Activated CD4-positive, alpha-beta T cell treated with anti-CD3 and anti-CD28 coated beads for 4 hours (primary cell): ENCODE measurements at places on chromosomes 5 and 9.

- no peak for DNase-seq
These were observed 51.2 kb downstream of the MAN2A1 start for GRCh38 chr5:109740966-109741365.

- DNase-seq: no peak
These were observed 798 bp downstream of the PITX1 start for GRCh38 chr5:135032999-135033861.

- DNase-seq: no peak
These were observed 83.3 kb upstream of the RETREG1 start for GRCh38 chr5:16700081-16700480.

GRCh38 chr9:12933957-12934356, 159.1 kb downstream of the LURAP1L start:
- DNase-seq: no peak

- DNase-seq: no peak
These were observed 75.4 kb downstream of the MARCHF3 start for GRCh38 chr5:126954981-126955380.

DNA sequence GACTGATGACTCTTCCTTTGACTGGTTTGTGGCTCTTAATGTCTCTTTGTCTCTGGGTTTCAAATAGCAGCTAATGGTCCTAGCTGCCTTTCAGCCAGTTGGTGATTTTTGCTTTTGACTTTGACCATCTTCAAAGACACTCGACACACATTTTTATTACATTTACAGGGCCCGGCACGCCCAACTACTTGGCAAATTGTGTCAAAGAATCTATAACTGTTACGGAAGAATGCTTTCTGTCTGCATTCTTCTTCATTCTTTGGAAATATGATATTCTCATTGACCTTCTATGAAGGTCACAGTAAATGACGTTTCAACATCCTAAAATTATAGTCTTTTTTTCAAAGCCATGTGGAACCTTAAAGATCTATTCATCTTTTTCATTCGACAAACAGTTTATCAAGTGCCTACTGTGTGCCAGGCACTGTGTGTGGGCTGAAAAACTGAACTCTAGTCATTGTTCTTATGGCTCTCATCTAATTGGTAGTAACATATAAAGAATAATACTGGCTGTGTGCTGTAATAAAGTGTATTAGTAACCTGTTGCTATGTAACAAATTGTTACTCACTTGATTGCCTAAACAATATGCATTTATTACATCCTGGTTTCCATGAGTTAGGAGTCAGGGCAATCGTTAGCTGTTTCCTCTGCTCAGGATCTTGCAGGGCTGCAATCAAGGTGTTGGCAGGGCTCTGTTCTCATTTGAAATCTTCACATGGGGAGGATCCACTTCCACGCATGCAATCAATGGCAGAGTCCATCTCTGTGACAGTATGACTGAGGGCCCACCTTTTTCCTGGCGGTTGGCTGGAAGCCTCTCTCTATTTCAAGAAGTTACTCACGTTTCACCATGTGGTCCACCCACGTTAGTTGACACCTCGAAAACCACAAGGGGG, 7.0 kb upstream of the WHRN start:
- DNase-seq: no peak

DNA sequence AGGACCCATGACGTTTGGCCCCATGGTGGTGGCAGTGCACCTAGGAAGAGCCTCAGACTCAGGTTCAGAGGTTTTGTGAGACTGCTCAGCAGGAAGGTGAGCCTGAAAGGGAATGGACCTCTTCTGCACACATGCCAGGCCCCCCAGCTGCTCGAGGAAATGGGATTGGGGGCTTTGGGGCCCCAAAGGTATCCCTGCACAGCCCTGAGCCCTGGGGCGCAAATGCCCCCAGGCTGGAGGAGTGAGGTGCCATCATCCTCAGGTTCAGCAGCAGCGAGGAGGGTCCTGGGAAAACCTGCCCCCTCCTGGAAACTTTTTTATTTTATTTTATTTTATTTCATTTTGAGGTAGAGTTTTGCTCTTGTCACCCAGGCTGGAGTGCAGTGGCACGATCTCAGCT, 171.8 kb upstream of the MVB12B start:
- no peak for DNase-seq

- DNase-seq: no peak
These were observed 25.6 kb downstream of the PDZD2 start for GRCh38 chr5:31664566-31664965.

DNA sequence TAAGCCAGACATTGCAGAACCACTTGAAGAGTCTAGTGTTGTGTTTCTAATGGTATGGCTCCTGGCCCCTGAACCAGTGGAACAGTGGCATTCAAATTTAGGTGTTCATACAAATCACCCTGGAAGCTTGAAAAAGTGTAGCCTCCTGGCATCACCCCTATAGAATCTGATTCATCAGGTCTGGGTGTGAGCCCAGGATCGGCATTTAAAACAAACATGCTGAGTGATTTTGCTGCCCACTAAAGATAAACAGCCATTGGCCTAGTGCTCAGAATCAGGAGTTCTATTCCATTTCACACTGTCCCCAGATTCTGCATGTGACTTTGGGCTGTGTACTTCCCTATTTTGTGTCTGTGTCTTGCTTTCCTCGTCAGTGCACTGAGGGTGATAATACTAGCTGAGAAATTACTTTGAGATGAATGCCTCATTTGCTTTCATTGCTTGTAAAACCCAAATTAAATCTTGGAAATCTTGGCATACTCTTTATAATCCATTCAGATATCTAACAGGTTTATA, 241.5 kb upstream of the CLINT1 start:
- no peak for DNase-seq

- DNase-seq: no peak
These were observed 27.0 kb upstream of the FRRS1L start for GRCh38 chr9:109193974-109194556.

DNA sequence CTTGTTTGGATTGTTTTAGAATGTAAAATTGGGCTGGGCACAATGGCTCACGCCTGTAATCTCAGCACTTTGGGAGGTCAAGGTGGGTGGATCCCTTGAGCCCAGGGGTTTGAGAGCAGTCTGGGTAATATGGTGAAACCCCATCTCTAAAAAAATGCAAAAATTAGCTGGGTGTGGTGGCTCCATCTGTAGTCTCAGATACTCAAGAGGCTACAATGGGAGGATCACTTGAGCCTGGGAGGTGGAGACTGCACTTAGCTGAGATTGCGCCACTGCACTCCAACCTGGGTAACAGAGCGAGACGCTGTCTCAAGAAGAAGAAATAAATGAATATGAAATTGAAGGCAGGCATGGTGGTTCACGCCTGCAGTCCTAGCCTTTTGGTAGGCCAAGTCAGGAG, 21.3 kb downstream of the MAML1 start:
- DNase-seq: no peak

DNA sequence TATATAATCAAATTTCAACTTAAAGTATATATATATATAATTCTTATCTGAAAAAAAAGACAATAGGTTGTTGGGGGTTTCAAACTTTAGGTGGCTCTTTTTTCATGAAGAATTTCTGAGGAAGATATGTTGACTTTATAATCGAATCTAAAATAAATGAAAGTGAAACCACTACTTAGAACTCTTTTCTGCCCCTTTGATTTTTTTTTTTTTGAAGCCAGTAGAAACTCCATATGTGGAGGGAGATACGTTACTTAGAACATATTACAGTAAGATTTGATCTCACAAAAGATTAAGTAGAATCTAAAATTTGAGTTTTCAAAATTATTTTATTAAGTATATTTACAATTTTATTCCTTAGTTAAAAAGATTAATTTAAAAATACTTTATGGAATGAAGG, 96.9 kb downstream of the ATG10 start:
- no peak for DNase-seq

DNA sequence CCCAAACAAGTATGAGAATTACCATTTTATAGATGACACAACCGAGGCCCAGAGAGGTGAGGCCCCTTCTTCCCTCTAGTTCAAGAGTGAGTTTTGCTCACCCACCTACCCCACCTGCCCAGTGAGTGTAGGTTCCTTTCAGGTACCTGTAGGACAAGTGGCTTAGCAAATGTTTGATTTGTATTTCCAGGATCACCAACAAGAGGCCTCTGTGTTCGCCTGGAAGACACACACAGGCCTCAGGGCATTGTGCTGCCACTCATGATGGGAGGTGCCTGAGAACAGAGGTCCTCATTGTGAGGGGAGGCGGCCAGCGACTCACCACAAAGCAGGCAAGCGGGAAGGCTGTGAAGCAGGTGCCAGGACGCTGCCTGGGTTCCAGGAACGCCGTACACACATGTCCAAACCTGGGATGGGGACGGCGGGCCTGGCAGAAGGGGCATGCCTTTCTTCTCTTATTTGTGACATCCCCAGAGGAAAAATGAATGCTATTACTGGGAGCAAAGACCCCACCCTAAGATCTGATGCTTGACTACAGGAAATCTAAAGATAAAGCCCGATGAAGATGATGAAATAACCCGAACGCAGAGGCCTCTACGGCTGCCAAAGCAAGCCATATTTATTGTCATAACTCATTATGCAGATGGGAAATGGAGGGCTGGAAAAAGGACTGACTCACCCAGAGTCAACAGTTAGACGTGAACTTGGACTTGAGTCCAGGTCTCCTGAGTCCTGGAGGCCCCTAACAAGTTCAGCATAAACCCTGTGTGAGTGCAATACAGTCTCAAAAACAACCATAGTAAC, 60.2 kb upstream of the SLC25A51 start:
- no peak for DNase-seq

DNA sequence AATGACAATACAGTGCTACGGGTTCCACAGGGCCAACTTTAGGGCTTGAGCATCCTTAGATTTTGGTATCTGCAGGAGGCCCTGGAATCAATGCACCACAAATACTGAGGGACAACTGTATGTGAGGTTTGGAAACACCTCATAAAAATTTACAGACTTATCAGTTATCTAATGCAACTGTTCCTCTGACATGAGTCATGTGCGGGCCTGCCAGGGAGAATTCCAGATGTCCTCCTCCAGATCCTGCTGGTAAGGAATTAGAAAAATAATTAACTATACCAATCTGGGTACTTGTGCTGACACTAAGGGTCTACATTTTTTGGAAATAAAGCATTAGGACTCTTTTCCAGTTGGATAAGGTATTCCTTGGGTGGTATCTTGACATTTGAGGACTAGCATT, 333.3 kb downstream of the ARRDC3 start:
- DNase-seq: no peak

- DNase-seq: no peak
These were observed 4.5 kb downstream of the SLC12A7 start for GRCh38 chr5:1107167-1108022.

- no peak for DNase-seq
These were observed 456.0 kb downstream of the RAB3C start for GRCh38 chr5:59038798-59039295.

- DNase-seq: no peak
These were observed 671.9 kb downstream of the NR2F1-AS1 start for GRCh38 chr5:92908952-92909601.

GRCh38 chr5:10653043-10653442, 89.2 kb downstream of the ANKRD33B start:
- DNase-seq: no peak

DNA sequence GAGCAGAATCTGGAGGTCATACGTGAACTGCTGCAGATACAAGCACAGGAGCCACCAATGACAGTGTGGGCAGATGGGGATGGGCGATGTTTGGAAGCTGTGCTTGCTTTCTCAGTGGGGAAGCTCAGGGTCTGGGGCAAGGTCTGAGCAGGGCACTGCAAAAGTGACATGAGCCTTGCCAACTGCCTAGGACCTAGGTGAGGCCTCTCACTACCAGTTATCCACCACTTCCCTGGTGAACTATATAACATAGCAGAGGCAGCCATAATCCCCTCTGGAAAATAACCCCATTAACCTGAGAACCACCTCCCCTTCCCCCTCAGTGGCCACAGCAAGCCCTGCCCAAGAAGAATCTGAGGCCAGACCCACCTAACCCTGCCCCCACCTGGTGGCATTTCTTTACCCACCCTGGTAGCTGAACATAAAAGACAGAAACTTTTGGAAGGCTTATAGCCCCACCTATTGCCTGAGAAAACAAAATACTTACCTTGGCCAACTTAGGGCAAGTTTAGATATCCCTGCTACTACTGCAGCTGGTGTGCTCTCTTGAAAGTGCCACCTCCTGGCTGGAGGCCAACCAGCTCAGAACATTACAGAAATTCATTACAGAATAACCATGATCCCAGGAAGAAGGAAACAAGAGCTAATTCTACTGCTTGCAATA, 18.8 kb upstream of the SPEF2 start:
- DNase-seq: no peak

GRCh38 chr9:33304362-33304761, 14.0 kb downstream of the NFX1 start:
- DNase-seq: no peak

- no peak for DNase-seq
These were observed 6.5 kb downstream of the GAS1 start for GRCh38 chr9:86940774-86941173.

GRCh38 chr9:92385001-92385400, 19.4 kb downstream of the OGN start:
- no peak for DNase-seq

DNA sequence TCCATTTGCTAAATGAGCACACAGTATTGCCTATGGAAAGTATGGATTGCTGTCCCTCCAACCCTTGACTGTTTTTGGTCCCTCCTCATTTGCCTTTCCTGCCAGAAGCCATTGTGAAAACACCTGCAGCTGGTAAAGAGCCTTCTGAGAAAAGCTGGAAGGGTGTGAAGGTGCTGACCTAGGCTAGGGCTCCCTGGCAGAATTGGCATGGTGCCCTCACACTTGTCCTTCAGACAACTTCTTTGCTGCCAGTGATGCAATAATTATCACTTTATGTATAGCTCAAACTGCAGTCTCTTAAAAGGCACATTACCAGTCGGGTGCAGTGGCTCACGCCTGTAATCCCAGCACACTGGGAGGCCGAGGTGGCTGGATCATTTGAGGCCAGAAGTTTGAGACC, 4.2 kb downstream of the TXNDC15 start:
- DNase-seq: no peak

GRCh38 chr9:20835377-20836286, 151.6 kb downstream of the FOCAD start:
- no peak for DNase-seq

GRCh38 chr5:132277971-132278853, 16.0 kb upstream of the SLC22A4 start:
- no peak for DNase-seq

DNA sequence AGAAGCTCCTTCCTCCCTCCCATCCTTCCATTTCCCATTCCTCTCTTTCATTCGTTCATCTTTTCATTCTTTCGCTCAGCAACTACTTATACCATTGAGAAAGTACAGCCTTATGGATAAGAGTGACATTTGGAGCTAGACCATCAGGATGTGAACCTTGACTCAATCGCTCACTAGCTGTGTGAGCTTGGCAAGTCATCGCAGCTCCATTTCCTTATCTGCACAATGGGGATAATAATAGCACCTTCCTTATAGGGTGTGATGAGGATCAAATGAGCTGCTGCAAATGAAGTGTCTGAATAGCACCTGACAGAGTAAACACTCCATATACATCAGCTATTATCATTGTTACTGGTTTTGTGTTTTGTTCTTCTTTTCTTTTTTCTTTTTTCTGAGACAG, 28.1 kb upstream of the SYNPO start:
- no peak for DNase-seq

- DNase-seq: no peak
These were observed 319.9 kb downstream of the RAB3C start for GRCh38 chr5:58902765-58903164.
